ENCODE measurements at places on chromosomes 13 and 19.

- no peak for DNase-seq
Observed at GRCh38 chr19:38675611-38676010, 28.2 kb downstream of the ACTN4 start.

GRCh38 chr19:57348136-57348535, 2.9 kb upstream of the ZNF304 start:
- DNase-seq: no peak

DNA sequence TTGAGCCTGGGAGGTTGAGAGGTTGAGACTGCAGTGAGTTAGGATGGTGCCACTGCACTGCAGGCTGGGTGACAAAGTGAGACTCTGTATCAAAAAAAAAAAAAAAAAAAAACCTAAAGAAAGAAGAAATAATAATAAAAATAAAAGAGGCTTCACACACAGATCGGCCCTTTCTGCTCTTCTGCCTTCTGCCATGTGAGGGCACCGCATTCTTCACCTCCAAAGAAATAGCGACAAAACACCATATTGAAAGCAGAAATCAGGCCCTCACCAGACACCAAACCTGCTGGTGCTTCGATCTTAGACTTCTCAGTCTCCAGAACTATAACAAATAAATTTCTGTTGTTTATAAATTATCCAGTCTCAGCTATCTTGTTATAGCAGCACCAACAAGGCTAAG, 3.0 kb downstream of the ZNF649 start:
- DNase-seq: no peak

- DNase-seq: no peak
Observed at GRCh38 chr13:76723551-76724232, 162.5 kb downstream of the KCTD12 start.

- DNase-seq: no peak
Observed at GRCh38 chr13:45278096-45278645, 62.8 kb downstream of the TPT1 start.

DNA sequence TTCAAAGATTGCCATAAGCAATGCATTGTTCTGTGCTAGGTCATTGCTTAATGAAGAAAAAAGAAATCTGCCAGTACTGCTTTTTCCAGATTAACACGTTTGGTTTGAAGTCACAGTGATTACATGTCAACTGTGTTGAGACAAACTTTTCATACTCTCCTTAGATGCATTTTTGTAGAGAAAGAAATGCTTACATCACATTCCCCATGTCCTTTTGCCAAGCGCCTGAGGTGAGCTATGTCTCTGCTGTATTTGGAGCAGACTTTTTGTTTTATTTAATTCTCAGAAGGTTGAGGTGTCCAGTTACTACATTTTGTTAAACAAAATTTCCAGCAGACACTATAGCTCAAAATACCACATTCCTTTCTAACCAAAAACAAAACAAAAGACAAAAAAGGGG, 16.2 kb downstream of the LACC1 start:
- no peak for DNase-seq

- DNase-seq: no peak
Observed at GRCh38 chr13:55516610-55517009, 1624.1 kb upstream of the PRR20A start.

DNA sequence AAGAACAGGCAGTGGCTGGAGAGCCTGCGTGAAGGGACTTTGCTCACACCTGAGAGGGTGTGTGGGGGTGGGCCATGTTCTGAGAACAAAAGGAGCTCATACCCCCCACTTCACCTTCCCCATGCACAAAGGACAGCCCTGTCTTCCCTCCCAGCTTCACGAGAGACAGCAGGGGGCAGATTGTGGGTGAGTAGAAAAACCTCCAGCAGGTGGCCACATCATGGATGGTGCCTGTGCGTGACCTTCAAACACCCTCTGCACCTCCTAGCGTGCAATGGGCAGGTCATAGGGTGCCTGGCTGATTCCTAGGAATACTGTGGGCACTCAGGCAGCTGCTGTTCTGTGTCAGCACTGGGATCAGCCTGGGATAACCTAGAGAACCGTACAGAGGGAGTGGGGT, 36.3 kb upstream of the PSG9 start:
- no peak for DNase-seq

- DNase-seq: no peak
Observed at GRCh38 chr13:94660695-94661326, 51.5 kb downstream of the SOX21 start.

DNA sequence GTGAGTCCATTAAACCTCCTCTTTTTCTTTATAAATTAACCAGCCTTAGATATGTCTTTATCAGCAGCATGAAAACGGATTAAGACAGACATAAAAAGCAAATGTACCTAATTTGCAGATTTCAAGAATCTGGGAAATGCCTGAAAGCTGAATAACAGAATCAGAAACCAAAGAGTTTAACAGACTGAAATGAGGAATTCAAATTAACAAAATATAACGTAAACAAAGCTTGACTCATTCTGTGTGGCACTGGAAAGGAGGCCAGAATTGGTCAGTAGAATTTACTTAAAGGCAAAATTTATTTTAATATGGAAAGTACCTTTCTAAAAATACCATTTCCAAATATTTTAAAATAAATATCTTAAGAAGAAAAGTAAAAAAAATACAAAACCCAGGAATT, 540.6 kb upstream of the HTR2A start:
- DNase-seq: no peak

GRCh38 chr13:114023716-114024602, 50.1 kb upstream of the C13orf46 start:
- no peak for DNase-seq

GRCh38 chr19:33080761-33081681, at the start of gene GPATCH1:
TSS of gene GPATCH1 (plus strand) at chr19:33081181. CDS start at chr19:33081194, 13 bp downstream.
- DNase-seq: peak; percentile 81

- DNase-seq: no peak
Observed at GRCh38 chr19:7366701-7367420, 18.1 kb downstream of the ARHGEF18 start.

- no peak for DNase-seq
Observed at GRCh38 chr13:98582947-98583346, 6.0 kb upstream of the STK24 start.

DNA sequence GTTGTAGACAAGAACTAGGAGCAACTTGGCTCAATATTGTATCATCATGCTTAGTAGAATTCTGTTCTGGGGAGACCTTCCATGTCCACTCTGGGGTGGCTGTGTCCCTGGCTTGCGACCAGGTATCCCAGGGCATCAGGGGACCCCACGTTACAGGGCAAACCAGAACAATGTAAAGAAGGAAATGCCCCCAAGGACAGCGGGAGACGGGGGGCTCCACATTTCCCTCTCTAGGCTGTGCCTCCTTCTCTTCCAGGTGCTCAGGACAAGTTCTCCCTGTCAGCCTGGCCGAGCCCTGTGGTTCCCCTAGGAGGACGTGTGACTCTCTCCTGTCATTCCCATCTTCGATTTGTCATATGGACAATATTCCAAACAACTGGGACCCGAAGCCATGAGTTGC, 30.8 kb downstream of the LAIR2 start:
- no peak for DNase-seq

DNA sequence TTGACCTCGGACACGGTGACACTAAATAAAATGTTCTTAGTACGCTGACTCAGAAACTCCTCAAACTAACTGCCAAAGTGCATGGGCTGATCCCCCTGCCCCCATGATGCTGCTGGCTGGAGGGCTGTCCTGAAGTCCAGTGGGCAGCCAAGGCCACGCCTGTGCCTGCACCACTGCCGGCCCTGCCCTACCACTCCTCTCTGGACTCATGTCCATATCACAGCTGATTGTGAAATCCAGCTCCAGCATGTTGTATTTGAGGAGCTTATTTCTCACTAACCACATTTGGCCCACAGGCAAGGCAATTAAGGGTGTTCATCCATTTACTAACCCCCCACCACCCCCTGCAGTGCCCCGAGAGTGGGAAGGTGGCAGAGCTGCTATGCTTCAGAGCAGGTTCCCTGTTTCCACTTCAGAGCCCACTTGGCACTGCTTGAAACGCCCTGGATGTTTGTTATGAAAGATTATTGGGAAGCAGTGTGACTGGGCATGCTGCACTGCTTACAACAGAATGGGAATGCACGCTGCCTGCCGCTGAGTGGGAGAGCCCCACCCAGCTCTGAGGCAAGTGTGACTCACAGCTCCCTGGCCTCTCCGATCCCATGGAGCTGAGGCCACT, 114.0 kb downstream of the UQCRFS1 start:
- DNase-seq: no peak

DNA sequence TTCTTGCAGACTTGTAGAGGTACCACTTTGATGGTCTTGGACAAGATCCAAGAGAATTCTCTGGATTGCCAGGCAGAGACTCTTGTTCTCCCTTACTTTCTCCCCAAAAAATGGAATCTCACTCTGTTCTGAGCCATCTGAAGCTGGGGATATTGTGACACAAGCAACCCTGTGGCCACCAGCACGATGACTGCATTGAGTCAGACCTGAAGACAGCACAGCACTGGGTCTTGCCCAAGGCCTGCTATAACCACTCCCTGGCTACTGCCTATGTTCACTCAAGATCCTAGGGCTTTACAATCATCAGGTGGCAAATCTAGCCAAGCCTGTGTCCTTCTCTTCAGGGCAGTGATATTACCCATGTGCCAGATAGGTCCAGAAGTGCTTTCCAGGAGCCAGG, 202.5 kb upstream of the SERP2 start:
- no peak for DNase-seq

GRCh38 chr19:30932854-30933253, 416.4 kb downstream of the TSHZ3 start:
- DNase-seq: no peak

DNA sequence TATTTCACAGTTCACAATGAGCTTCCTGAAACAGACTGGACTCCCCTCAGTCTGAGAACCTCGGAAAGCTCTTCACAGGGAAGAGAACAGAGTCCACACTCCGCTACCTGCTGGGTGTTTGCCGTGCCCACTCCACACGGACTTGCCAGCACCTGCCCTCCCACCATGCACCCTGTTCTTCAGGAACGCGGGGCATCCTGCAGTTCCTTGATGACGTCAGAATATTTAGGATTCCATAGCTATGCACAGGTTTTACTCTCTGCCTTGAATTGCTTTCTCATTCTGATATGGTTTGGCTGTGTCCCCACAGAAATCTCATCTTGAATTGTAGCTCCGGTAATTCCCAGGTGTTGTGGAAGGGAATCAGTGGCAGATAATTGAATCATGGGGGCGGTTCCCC, 74.4 kb upstream of the FARP1 start:
- DNase-seq: no peak

DNA sequence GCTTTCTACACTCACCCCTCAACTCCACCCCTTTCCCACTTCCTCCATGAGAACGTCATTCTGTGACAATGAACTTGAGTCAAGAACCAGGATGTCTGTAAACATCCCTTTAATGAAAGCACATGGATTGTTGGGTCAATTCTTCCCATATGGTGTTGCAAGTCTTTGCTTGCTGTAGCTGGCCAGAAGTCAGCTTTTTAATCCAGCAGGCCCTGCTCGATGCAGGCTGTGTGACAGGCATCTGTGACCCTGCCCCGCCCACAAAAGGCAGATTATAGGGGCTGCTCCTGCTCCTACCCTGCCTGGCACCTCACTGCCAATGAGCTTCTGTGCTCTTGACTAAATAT, 78.0 kb downstream of the STARD13 start:
- no peak for DNase-seq

DNA sequence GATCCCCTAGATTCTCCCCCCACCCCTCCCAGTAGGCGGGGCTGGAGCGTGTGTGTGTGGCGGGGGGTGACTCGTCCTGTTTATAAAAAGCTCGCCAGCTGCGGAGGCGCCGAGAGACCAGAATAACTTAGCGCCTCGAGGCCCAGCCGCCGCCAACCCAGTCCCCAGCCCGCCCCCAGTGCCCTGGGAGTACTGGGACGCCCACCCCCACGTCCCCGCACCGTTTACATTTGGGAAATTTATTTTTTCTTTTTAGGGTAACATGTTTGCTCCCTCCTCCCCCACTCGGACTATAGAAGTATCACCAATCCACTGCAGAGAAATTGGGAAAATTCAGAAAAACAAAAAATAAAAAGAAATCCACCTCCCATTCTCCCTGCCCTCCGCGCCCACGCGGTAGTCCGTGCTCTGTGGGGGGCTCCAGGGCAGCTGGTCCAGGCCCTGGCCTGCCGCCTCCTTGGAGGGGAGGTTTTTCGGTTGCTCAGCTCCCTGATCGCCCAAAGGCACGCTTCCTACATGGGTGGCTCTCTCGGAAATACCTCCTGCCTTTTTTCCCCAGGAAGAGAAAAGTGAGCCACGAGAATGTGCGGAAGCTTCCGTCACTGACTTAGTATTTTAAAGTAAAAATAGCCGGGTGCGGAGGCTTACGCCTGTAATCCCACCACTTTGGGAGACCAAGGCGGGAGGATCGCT, 1.5 kb upstream of the RAB3A start:
- DNase-seq: no peak

DNA sequence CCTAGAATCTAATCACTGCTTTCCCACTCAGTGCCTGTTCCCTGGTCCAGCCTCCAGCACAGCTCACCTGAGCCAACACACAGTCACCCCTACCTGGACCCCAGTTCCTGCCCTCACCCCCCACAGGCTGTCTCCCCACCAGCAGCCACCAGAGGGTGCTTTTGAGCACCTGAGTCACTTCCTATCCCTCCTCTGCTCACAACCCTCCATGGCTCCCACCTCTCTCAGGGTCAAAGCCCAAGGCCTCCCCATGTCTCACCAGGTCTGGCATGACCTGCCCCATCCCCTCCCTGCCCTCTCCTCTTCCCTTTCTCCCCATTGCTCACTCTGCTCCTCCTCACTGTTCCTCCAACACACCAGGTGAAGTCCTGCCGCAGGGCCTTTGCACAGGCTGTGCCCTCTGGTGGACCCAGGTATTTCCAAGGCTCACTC, 7.1 kb upstream of the DPP9 start:
- DNase-seq: peak; percentile 24

DNA sequence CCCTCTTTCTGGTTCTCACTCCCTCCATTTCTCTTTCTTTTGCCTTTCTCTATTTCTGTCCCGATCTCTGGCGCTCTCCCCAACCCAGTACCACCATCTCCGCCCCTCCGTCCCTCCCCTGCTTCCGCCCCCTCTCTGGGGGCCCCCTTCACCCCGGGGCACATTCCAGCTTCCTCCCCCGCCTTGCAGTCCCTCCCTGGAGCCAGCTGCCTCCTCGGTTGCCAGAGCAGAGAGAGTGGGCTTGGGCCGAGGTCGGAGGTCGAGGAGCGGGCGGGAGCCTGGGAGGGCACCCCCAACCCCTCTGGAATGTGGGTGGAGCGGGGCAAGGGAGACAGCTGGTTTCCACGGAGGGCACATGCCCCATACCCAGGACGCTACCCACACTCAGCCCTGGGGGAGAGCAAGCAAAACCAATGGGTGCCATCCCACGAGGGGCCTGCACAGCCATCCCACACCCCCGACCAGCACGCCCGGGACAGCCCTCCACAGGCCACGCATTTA, 6.5 kb upstream of the CIRBP start:
- no peak for DNase-seq

DNA sequence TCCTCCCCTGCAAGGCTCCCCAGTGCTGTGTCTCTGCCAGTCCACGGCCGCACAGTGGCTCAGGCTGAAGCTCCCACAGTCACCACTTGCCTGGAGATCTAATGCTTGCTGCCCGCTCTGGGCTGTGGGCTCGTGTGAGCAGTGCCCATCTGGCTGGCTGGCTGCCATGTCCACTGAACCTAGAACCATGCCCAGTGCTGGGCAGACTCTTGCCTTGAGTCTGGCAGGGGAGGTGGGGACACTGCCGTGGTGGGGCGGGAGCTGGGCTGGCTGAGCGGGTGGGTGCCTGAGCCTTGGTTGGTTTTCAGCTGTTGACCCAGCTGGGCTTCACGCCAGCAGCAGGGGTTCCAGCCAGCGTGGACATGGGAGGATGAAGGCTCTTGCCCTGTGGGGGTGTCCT, 52.3 kb downstream of the CRTC1 start:
- no peak for DNase-seq

All from stimulated activated CD4-positive, alpha-beta T cell treated with anti-CD3 and anti-CD28 coated beads, Interleukin-12 subunit alpha, Interleukin-12 subunit beta, amount 100 ng/mL, for 24 hours (primary cell).